AG09309 (cell line): ENCODE measurements at places on chromosomes 1 and 21.
A peak's percentile ranks its signal among the peaks of the same experiment; 100 is the strongest.

GRCh38 chr1:211643324-211644212 is 31.9 kb downstream of the NEK2 start:
- no peak for DNase-seq

- no peak for DNase-seq
Observed at GRCh38 chr1:223837687-223838086, 8.1 kb downstream of the TP53BP2 start.

DNA sequence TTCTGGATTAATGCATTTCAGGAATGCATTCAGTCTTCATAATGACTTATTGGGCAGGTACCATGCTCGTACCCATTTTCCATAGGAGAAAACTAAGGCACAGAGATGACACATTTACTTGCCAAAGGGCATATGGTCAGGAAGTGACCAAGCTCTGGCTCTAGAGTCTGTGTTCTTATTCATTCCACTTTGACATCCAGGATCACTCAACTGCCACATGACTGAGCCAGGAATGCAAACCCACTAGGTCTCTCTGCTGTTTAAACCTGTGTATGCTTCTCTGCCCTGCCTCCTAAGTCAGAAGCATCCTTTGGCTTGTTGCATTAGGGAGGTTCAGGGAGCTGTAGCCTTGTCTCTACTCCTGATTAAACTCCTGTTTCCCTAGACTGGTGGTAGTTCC is 7.5 kb downstream of the KAZN start:
- no peak for DNase-seq

DNA sequence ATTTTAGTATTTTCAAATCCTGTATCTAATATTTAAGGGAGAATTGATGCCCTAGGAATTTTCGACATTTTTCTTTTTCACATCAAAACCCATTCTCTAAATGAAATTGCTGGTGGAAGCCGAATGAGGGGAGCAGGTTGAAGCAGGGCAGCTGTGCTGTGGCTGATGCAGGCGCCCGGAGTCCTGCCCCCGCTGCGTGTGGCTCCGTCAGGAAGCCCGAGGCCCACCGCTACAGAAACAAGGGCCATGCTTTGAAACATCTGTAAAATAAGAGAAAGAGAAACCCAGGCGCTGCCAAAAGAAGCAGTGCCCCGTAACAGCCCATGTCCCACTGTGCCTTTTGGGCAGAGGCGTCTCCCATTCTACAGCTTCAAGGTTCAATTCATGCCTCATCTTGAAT is 41.1 kb downstream of the TENT5C start:
- DNase-seq, result no peak

GRCh38 chr1:228961511-228961910 is 226.2 kb downstream of the RHOU start:
- no peak for DNase-seq

- DNase-seq, result no peak
Observed at GRCh38 chr1:94119306-94119705, 1.6 kb downstream of the ABCA4 start.

DNA sequence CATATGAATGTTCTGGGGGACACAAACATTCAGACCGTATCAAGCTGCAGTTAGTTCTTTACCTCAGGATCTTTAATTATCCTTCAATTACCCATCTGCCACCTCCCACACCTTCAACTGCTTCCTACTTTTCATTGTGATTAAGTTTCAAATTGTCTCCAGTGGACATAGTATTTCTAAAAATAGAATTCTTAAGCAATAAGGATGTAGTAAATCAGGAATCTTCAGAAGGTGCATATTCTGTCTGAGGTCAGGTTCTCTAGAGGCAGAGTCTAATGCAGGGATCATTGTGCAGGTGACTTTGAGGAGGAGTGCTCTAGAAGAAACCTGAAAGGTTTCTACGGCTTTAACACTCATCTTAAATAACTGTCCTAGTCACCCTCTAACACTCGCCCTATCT is 102.6 kb upstream of the PPP2R5A start:
- no peak for DNase-seq

DNA sequence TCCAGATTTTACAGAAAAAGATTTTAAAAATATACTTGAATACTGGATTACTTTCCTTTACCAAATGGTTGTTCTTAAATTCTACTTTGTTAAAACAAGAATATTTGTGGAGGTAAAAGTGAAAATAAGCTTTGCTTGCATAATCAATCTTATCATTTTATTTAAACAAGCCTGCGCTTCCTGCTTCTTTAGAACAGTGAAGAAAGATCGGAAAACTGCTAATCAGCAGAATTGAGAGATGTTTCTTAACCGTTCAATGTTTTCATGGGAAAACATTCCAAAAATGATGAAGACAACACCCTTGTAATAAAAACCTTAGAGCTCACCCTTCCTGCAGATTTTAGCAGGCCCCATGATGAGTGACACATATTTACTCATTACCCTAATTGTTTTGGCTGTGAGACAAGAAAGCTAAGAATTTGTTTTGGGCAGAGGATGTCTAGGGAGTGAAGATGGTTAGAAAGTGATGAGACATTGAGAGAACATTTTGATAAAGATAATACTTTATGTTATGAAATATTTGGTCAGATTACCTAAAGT is 72.6 kb downstream of the TPR start:
- DNase-seq, result no peak

DNA sequence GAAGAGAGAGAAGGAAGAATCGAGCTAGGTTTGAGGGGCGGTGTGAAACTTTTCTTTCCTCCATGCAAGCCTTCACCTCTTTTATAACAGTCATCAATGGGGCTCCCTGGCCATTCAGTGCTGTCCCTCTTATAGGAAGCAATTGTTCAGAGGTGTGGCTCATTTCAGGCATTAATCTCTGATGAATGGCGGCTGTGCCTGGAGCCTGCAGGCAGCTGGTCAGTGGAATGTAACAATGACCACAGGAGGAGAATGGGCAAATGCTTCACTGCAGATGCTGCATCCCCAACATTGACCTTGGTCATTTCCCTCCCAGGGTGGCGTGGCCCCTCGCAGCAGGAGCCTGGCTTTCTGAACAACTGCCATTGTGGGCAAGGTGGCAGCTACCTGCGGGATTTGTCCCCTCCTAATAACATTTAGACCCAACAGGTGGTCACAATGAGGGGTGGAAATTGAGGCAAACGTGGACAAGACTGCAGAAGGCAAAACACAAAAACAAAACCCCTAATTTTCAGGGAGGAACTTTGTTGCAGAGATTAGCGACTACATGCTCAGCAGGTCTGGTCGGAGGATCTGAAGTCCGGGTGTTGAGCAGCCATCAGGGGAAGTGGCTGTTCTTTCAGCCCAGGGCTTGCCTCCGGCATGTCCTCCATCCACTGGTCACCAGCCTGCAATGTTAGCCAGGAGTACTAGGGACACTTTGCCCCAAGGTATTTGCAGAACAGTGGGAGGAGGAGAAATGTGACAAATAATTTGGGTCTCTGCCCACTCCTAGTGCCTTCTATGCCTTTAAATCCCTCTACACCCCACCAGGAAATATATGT is 97.3 kb upstream of the PAXBP1 start:
- DNase-seq, result no peak

GRCh38 chr1:203557390-203557789 is 63.4 kb downstream of the OPTC start:
- DNase-seq, result no peak

DNA sequence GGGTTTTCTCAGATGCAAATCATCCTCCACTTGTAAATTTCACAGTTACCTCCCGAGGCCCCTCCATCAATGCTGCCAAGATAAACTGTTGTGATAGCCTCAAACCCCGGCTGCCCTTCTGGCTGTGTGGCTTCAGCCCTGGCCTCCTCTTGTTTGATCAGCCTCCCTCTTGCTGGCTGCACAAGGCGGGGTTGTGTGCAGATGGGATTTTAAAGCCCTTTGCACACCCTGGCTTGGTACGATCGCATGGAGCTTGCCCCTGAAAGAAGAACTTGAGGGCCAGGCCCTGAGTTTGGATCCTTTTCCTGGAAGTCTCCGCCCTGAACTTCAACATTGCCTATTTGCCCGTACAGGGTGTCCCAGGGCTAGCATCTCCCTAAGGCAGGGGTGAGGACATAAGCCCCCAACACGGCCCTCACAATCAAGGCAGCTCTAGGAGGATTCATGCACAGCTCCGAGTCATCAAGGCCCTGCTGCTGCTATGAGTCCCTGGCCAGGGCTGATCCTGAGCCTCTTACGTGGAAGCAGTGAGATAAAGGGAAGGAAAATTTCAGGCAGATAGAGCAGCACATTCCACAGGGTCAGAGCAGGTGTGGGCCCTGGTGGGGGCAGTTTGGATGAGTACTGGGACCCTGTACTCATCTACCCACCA is 181.2 kb upstream of the VAMP3 start:
- no peak for DNase-seq

- DNase-seq, result peak; percentile 55
Observed at GRCh38 chr21:41142051-41142795, 25.7 kb upstream of the BACE2 start.

GRCh38 chr1:6466023-6466422 is at the start of gene TNFRSF25:
Gene TNFRSF25 (minus strand): TSS chr1:6466173. CDS start chr1:6466107, 66 bp downstream.
- no peak for DNase-seq

- no peak for DNase-seq
Observed at GRCh38 chr1:184101141-184101540, 49.6 kb downstream of the TSEN15 start.

GRCh38 chr1:116325922-116326321 is 47.1 kb upstream of the ATP1A1 start:
- DNase-seq, result no peak

DNA sequence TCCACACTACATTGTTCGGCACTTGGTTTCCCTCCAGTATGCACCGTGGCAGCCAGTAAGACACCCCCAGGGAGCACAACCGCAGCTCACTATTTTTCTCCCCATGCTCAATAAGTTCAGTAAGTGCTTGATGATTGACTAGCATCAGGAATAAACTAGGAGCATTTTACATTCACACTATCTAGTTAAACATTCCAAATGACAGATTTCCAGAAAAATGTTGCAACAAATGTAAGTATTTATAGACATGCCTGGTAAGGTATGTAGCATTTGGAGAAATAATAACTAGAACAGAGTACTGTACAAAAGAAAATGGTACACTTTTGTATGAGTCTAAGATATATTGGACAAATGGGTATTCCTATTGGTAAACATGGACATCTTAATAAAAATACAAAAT is 92.9 kb downstream of the SLC45A1 start:
- DNase-seq, result no peak

GRCh38 chr1:94322696-94323095 is 85.3 kb upstream of the ARHGAP29 start:
- no peak for DNase-seq

- no peak for DNase-seq
Observed at GRCh38 chr1:245671966-245672767, 517.4 kb downstream of the KIF26B start.

DNA sequence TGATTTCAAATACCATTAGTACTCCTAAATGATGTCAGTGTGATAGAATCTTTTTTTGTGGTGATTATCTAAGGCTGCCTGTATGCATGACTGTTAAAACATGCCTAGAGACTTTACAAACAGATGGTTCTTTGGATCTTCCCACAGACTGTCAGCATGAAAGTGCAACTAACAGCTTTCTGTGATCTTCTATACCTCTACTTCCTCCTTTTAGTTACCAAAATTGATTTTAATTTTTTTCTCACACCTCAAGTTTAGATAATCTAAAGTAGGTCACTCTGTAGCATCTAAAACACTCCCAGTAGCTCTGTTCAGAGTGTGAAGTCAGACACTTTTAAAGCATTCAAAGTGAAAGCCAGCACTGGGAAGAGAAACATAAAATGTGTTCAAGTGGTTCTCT is 534.5 kb downstream of the PTPRC start:
- DNase-seq, result peak; percentile 10

- no peak for DNase-seq
Observed at GRCh38 chr1:192835116-192835515, 26.3 kb downstream of the RGS2 start.

GRCh38 chr1:94284476-94284875 is 47.1 kb upstream of the ARHGAP29 start:
- DNase-seq, result no peak

- no peak for DNase-seq
Observed at GRCh38 chr1:2971609-2972008, 49.7 kb upstream of the ACTRT2 start.

DNA sequence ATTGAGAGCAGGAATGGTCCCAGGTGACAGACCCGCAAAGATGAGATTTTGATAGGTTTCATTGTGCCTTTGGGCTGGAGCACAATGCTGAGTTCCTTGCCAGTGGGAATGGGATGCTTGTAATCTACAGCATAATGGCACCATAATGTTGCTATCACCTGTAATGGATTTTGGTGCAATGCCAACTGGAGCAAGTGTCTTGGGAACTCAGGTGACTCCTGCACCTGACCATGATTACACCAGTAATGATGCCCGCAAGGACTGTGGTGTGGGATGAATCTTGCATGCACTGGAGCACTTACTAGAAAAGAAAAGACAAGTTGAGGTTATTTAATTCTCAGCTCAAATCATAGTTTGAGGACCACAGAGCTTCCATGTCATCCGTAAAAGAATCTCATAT is 96.7 kb downstream of the PTPRU start:
- DNase-seq, result no peak

- no peak for DNase-seq
Observed at GRCh38 chr1:15574741-15575140, 10.1 kb downstream of the AGMAT start.

- DNase-seq, result no peak
Observed at GRCh38 chr1:224502459-224503160, 68.0 kb upstream of the WDR26 start.

DNA sequence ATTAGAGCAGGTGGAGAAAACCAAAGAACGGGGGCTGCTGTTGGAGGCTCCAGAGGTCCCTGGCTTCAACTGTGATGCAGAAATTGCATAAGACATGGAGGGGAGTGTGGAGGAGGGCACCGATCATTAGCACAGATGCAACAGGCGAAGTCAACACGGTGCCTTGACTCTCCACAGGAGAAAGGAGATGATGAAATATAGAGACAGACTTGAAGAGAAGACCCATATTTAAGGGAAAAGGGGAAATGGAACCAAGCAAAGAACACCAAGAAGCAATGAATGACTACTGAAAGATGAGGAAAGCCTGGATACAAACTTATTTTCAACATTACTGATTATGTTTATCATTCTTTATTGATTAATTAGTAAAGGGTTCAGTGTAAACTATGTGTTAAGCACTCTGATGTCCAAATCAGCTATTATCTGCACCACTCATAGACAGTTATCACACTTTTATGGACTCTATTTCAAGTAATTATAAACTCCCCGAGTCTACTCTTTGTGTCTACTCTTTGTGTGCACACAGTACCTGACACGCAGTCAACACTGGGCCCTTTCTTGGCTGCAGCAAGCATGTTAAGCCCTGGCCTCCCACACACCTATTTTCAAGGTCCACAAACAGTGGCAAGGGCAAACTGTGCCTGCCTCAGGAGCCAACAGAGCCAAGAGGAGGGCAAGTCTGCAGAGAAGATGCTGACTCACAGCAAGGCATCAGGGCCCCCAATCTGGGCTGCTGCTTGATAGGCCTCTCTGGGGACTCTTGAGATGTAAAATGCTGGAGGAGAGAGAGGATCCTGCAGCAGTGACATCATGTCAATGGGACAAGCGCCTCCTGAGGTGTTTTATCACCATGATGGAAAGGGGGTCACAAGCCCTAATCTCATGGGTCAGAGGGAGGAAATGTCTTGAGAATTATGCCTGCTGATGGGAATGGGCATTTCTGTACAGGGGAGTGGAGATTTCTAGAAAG is 17.6 kb downstream of the PCNX2 start:
- DNase-seq, result no peak

GRCh38 chr1:2121101-2121691 is 71.0 kb downstream of the PRKCZ start:
- no peak for DNase-seq

GRCh38 chr1:27391511-27392095 is 819 bp upstream of the GPR3 start:
- DNase-seq, result no peak

- no peak for DNase-seq
Observed at GRCh38 chr1:173570370-173571007, 32.4 kb downstream of the SLC9C2 start.

- no peak for DNase-seq
Observed at GRCh38 chr1:208189716-208190115, 54.5 kb downstream of the PLXNA2 start.
